ENCODE measurements at places on chromosomes 11 and 22.

DNA sequence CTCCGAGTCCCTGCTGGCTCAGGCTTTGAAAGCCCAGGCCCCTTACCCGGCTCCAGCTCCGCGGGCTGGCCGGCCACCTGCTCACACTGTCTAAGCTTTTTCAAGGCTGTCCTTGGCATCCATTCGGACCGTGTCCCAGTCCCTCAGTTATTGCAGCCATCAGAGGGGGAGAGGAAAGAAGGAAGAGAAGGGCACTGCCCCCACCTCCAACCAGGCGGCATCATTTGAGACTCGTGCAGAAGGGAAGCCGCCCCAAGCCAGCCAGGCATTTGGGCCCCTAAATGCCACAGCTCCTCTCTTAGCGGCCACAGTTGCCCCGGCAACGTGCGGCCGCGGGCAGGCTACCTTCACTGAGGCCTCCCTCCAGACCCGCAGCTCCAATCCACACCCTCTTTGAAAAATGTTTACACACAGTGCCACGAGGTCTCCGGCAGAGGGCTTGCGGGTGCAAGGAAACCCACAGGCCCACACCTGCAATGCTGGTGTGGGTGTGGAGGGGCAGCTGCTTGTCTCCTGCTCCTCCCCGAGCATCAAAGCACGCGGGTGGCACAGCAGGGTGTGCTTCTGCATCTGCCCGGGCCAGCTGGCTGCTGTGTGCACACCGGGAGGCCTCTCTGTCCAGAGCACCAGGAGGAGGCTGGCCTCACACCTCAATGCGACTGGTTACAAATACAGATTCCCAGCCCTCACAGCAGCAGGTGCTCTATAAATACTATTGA is 124.4 kb downstream of the CTTN start:
- DNase-seq: no peak

DNA sequence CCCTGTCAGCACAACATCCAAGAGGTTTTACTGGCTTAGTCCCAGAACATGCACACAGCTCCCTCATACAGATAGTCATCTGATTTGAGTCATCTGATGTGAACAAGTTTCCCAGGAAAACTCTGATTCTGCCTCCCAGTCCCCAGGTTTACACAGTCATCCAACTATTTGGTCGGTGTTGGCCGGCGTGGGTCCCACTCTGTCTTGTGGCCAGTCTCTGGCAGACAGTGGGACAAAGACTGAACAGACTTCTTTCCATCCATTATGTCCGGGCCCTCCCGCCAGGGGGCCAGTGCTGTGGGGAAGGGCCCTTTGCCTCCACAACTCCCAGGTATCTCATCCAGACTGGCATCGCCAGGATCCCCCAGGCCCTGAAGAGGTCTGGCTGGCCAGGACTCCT is 60.0 kb downstream of the BTG4 start:
- DNase-seq: no peak

GRCh38 chr22:45200230-45200629 is 36.5 kb downstream of the NUP50 start:
- no peak for DNase-seq

DNA sequence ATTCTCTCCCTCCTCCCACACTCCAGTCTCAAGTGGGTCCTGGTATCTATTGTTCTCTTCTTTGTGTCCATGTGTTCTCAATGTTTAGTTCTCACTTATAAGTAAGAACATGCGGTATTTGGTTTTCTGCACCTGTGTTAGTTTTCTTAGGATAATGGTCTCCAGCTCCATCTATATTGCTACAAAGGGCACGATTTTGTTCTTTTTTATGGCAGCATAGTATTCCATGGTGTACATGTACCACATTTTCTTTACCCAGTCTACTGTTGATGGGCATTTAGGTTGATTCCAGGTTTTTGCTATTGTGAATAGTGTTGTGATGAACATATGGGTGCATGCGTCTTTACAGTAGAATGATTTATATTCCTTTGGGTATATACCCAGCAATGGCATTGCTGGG is 4.2 kb upstream of the INCENP start:
- no peak for DNase-seq

DNA sequence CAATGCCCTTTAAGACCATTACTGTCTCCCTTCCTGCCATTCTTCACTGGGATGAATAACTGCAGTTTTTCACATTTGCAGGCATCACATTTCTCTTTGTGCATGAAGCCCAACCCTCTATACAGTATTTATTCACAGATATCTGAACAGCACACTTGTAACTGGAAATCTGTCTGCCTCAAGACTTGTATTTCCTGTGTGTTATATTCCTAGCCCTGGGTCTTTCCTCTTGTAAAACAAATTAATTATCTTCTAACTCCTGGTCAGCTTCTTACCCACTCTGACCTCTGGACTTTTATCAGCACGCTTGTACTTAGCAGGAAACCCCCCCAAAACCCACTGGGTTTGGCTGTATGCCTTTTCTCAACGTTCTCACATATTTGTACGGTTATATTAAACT is 2.0 kb downstream of the CSRP3 start:
- DNase-seq: no peak

DNA sequence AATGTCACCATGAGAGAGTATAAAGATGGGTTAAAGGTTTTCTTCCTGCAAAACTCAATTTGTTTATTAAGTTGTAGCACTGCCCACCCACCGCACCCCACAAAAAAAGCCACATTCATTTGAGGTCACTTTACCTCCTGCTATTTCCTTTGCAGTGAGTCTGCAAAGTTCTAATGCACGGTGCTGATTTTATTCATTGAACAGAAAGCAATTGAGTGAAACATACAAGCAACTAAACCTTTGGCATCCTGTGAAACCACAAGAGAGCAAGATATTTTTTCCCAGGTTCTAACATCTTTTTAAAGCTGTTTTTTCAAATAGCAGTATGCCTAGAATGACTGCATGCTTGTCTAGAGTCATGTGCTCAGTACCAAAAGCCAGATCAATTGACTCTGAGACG is 39.0 kb downstream of the RRAS2 start:
- no peak for DNase-seq

DNA sequence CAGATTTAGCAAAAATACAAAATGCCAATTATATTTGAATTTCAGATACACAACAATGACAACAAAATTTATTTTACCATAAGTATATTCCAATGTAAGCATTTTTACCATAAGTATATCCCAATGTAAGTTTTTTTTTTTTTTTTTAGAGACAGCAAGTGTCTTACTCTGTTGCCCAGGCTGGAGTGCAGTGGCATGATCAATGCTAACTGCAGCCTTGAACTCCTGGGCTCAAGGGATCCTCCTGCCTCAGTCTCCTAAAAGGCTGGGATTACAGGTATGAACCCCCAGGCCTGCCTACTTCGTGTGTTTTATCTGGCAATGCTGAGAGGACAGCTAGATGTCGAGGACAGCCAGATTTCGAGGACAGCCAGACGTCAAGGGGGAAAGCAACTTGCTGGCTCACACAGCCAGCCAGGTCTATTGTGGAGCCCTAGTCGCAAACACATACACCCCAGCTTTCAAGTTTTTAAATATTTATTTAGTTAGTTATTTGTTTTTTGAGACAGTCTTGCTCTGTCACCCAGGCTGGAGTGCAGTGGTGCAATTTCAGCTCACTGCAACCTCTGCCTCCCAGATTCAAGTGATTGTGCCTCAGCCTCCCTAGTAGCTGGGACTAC is 1.1 kb upstream of the SERPING1 start:
- no peak for DNase-seq

DNA sequence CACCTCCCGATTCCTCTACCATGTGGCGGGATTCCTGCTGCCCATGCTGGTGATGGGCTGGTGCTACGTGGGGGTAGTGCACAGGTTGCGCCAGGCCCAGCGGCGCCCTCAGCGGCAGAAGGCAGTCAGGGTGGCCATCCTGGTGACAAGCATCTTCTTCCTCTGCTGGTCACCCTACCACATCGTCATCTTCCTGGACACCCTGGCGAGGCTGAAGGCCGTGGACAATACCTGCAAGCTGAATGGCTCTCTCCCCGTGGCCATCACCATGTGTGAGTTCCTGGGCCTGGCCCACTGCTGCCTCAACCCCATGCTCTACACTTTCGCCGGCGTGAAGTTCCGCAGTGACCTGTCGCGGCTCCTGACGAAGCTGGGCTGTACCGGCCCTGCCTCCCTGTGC is 10.5 kb downstream of the CXCR5 start:
- DNase-seq: no peak

- DNase-seq: no peak
Observed at GRCh38 chr11:93279851-93280347, 50.6 kb upstream of the DEUP1 start.

Measured in 8988T (cell line).